Stimulated activated CD4-positive, alpha-beta T cell treated with anti-CD3 and anti-CD28 coated beads, Interleukin-1b, Interleukin-23, amount 100 ng/mL, for 24 hours (primary cell): ENCODE measurements at places on chromosomes 7 and 10.

DNA sequence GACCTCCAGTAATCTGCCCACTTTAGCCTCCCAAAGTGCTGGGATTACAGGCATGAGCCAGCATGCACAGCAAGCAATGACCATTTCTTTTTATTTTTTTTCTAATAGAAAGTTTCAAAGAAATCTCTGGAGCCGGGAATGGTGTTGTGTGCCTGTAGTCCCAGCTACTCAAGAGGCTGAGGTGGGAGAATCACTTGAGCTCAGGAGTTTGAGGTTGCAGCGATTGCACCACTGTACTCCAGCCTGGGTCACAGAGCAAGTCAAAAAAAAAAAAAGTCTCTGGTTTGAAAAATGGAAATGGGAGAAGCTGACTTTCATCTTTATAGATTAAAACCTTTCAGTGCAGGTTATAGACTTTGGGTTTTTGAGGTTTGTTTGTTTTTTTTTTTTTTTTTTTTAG is 44.8 kb upstream of the KMT2E start:
- no peak for DNase-seq

GRCh38 chr10:102269017-102269416 is 23.7 kb downstream of the GBF1 start:
- DNase-seq, result no peak

GRCh38 chr10:97063271-97063982 is 122.3 kb downstream of the SLIT1 start:
- no peak for DNase-seq

GRCh38 chr7:22051886-22052673 is 106.4 kb upstream of the CDCA7L start:
- no peak for DNase-seq

GRCh38 chr7:151390598-151391357 is 19.1 kb downstream of the WDR86 start:
- no peak for DNase-seq

DNA sequence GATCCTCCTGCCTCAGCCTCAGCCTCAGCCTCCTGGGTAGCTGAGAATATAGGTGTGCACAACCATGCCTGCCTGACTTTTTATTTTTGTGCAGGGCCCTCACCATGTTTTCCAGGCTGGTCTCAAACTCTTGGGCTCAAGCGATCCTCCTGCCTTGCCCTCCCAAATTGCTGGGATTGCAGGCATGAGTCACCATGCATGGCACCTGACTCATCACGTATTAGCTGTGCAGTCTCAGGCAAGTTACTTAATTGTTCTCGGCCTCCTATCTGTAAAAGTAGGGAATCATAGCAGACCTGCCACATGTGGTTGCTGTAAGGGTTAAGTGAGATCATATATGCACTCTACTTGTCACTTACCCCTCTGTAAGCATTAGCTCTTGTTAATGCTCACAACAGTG is 117.2 kb downstream of the ANLN start:
- no peak for DNase-seq
